ENCODE measurements at places on chromosomes 3 and 15.

GRCh38 chr15:91311986-91312385 is 211.9 kb downstream of the SV2B start:
- DNase-seq: no peak

GRCh38 chr3:41126472-41126871 is 72.8 kb upstream of the CTNNB1 start:
- DNase-seq: no peak

- DNase-seq: no peak
Measured at GRCh38 chr3:54878145-54878544, 49.7 kb downstream of the LRTM1 start.

- no peak for DNase-seq
Measured at GRCh38 chr3:63051920-63052319, 176.7 kb upstream of the CADPS start.

DNA sequence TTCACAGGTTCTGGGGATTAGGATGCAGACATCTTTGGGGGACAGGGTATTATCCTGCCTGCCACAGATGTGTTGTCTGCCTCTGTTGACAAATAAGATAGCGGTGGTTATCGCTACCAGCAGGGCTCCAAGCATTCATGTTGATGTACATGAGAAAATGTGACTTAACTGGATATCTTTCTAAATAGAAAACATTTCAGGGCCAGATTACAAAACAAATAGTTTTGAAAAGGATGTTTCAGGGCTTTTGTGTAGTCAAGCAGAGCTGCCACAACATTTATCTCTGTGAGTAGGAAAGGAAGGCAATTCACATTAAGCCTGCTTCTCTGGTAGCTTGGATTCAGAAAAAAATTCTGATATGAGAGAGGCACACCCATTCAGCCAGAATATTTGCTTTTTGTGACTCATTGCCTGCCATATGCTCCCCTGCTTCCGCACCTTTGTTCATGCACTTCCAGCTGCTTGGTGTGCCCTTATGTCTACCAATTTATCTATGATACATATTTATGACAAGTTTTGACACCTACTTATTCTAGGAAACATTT is 22.8 kb downstream of the PLS1 start:
- DNase-seq: no peak

DNA sequence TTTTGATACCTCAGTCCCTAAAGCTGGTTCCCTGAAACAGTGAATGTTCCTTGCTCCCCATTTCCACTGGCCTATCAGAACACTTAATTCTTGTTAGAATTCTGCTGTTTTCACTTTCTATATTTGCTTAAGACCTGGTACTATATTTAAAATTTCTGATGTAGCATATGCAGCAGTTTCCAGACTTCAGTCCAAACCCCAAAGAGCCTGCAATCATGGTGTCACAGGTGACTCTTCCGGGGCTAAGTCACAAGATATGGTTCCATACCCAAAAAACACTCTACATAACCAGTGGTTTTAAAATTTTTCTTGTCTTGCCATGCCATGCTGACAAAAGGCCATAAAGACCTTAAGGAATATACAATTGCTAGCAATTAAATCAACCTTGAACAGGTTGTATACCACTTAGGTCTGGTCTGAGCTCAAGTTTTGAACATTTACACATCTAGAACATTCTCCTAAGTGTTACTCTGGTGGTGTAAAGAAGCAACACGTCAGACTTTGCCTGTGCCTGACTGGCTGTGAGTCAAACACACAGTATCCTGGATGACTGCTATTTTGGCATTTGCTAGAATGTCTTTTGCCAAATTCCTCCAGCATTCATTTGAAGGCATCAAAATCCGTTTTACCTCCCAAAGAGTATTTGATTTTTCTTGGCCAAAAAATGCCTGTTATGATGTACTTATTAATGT is 160.0 kb downstream of the FRMD5 start:
- DNase-seq: no peak

DNA sequence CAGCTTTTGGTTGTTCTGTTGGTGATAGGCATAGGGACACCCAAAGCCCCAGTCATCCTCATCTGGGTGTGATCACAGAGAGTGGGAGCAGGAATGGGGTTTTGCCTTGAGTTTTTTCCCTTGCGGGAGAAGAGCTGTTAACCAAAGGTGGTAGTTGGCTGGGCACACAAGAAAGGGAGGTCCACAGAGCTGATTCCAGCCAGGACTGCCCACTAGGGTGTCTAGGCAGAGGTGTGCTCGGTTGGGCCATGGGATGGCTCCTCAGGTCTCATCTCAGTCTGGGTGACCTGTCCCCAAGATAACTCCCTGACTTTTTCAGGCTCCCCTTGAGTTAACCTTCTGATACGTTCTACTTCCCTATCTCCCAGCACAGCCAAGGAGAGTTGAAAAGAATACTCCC is 134.8 kb downstream of the PDE8A start:
- DNase-seq: no peak

DNA sequence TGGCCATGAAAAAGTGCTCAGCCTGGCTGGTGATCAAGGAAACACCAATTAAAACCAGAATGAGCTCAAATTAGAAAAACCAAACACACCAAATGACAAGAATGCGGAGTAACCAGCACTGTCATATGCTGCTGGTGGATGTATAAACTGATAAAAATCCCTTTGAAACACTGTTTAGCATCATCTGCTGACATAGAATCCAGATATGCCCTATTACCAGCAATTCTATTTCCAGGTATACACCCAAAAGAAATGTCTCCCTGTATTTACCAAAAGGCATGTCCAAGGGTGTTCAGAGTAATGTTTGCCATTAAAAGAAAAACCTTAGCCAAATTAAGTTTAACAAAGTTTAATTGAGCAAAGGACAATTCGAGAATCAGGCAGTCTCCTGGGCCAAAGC is 138.6 kb downstream of the FMN1 start:
- no peak for DNase-seq

DNA sequence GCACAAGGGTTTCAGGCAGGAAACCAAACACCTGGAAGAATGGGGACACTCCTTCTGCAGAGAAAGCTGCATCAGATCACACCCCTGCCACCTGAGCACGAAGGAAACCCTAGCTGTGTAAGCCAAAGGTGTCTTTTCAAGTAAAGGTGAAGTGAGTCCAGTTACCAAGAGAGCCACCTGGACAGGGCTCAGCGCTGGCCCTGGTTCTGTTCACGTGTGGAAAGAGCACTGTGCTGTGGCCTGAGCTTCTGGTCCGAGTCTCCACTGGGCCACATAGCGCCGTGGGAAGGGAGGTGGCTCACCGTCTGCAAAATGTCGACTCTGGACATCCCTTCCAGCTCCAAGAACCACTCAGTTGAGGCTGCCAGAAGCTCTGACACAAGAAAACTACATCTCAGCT is 151.1 kb downstream of the ADAMTS17 start:
- DNase-seq: no peak

DNA sequence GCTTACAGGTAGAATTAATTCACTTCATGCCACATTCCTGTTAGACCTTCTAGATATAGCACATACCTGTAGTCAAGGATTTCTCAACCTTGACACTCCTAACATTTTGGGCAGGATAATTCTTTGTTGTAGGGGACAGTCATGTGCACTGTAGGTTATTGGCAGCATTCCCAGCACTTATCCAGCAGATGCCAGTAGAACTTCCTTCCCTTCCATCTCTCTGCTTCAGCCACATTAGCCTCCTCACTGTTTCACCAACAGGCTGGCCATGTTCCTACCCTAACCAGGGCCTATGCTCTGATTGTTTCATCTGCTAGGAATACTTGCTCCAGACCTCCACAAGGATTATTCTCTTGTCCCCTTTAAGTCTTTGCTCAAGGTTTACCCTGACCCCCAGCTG is 68.0 kb upstream of the STAC start:
- DNase-seq: no peak

- DNase-seq: no peak
Measured at GRCh38 chr3:169192643-169193042, 470.9 kb downstream of the MECOM start.

- DNase-seq: no peak
Measured at GRCh38 chr3:54955941-54956340, 28.1 kb upstream of the LRTM1 start.

GRCh38 chr15:57640930-57641682 is 49.4 kb downstream of the MYZAP start:
- DNase-seq: peak; percentile 21

- no peak for DNase-seq
Measured at GRCh38 chr3:191644291-191644690, 183.3 kb downstream of the PYDC2 start.

DNA sequence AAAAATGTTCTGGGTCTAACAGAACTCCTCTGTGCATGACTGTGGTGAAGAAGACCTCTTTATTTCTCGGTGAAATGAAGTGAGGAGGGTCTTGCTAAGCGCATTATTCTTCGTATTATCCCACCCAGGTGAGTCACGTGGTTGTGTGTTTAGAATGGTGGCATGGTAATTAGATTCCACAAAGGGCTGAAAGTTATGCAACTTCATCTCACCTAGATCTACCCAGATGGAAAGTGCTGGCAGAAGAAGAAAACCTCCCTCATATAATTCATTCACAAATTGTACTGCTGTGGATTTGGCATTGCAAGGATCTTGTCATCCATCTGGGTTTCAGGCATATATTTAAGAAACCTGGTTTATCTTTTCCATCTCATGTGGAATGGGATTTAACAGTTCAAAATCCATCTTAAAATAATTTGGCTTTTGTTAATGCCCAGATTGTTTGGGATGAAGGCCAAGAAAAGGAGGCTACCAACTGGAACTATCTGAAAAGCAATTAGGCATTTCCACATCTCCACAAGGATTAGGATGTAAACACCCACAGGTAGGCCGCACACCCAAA is 175.3 kb downstream of the PLCL2 start:
- DNase-seq: no peak

- peak; percentile 20 for DNase-seq
Measured at GRCh38 chr3:9399746-9400145, 2.3 kb downstream of the SETD5 start.

DNA sequence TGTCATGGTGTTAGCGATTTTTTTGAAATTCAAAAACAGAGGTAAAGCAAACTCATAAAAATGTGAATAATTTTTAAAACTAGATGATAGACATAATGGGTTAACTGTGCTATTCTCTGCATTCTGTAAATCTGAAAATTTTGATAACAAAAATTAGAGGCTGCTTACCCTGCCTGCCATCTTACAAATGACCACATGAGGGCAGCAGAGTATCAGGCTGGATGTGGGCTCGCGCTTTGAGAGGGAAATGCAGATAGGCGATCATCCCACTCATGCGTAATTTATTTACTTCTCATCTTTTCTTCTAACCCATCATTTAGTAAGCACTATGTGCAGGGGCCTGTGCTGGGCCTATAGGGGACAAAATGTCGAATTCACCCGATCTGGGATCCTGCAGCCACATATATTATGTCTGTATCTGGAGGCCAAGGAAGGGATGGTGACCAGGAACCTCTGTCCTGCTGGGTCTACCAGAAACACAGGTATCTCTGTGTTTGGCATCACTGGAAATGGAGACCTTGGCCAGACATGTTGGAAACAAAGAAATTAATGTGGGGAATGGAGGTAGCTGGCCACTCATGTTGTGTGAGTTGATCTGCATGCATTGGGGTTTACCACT is 7.8 kb upstream of the RAD18 start:
- peak; percentile 64 for DNase-seq

DNA sequence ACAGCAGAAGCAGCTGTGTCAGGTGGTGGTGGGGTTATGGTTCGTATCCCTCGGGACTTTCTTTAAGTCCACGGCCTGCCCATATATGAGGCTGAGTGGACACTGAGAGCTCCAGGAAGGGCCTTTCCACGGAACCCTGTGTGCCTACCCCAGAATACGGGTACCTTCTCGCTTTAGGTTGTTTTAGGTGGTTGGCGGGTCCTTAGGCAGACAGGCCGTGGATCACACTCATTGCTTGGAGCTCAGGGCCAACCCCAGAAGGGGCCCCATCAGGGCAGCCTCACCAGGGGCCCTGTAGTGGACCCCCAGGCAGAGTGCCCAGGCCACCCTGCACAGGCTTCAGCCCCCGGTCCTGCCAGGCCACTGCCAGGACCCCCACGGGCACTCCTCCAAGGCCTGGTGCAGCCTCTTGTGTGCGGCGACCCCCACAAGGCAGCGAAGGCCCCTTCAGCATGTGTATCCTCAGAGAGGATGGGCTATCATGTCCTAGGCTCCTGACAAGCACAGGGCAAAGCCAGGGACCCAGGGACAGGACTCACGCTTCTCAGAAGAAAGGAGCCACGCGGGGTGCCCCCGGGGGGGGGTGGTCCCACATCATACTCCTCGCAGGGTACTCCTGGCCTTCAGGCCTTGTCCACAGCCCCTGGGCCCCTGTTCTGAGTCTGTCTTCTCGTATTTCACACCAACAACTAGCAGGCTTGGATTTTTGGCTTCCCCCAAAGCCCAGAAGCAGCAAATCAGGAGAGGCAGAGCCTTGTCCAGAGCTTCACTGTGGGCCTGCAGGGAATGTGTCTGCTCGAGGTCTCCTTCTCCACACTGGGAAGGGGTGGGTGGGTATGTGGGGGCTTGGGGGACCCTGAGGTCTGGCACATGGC is 93.4 kb downstream of the LRRK1 start:
- DNase-seq: no peak

DNA sequence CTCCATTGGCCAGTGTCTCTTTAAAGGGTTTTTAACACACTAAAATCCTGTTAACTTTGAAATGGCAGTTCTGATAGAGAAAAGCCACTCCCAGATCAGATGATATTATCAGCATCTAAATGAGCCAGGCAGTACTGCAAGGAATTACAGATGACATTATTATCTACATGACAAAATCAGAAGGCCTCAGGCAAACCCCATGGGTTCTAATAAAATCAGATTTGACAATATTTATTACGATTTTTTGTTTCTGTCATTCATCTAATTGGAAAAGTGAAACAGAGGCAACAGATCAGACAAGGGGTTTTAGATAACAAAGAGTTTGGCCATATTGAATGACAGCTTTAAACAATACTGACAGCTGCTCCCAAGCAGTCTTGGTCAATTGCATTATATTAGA is 112.7 kb downstream of the FEZF2 start:
- DNase-seq: no peak

- DNase-seq: no peak
Measured at GRCh38 chr3:190326930-190327329, 4.7 kb upstream of the CLDN1 start.

All from GM13977 (cell line).